Thyroid gland (tissue), 4 donors: ENCODE measurements at places on chromosomes 6 and 20. TPM values are rescaled to one million over a fixed set of nuclear protein-coding genes. Genes with fewer than 3 reads are reported as not detected.

Gene CDH26
- total RNA-seq: 0.56 TPM

Gene ADAM33
- 24.5 TPM for total RNA-seq

Gene NFKBIL1
- total RNA-seq: 26.7 TPM

Gene BANF2
- not detected for total RNA-seq

Gene IYD
- total RNA-seq: 571 TPM

Gene ANKRD66
- not detected for total RNA-seq

Gene COL11A2
- 2.3 TPM for total RNA-seq

Gene FERMT1
- 6.7 TPM for total RNA-seq

- no peaks in the 10 kb centered on the region for H3K36me3 ChIP-seq
- H3K27me3 ChIP-seq: no peaks in the 10 kb centered on the region
- DNase-seq: no peak
Observed at GRCh38 chr6:161901740-161902426, 628.0 kb upstream of the AGPAT4 start.

GRCh38 chr20:24610341-24611115, 141.1 kb downstream of the SYNDIG1 start:
- no peaks in the 10 kb centered on the region for H3K27me3 ChIP-seq
- no peak overlapping the region for H3K4me3 ChIP-seq

DNA sequence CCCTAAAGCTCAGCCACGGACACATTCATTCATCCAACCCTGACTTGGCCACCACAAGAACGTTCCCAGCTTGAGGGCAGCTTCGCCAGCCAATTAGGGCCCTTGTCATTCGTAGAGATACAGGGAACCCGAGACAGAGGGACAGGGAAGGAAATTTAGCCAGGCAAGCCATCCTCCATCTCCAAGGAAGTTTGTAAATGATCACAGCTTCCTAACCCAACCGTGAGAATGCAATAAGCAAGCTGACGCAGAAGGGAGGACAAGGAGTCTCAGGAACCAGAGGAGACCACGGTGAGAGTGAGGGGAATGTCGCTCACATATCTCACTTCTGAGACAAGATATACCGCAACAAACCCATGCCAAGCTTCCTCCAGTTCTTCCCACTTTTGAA, 1.4 kb downstream of the TRAM2 start:
- DNase-seq: no peak
- H3K4me3 ChIP-seq: no peak overlapping the region
- peaks cover 58% of the 10 kb centered on the region for H3K4me1 ChIP-seq

GRCh38 chr6:1952740-1953360, 292.6 kb downstream of the GMDS start:
- no peak for DNase-seq
- H3K36me3 ChIP-seq: no peaks in the 10 kb centered on the region
- H3K4me3 ChIP-seq: no peak overlapping the region
- H3K27ac ChIP-seq: no peak overlapping the region

- no peak overlapping the region for H3K27ac ChIP-seq
- DNase-seq: no peak
- no peaks in the 10 kb centered on the region for H3K4me1 ChIP-seq
Observed at GRCh38 chr20:20571068-20571780, 141.2 kb downstream of the RALGAPA2 start.

DNA sequence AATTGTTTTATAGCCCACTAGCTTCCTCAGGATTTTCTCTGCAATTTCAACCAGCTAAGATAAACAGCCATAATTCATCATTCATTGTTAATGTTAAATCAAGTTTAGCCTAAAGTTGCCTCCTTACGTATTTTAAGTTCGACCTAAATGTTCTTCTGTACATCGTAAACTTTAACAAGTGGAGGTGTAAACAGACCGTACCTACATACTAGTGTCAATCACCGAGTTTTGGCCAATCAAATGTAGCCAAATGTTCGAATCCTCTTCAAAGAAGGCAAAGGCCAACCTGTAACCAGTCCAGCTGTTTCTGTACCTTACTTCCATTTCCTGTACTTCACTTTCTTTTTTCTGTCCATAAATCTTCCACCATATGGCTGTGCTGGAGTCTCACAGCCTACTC, 13.5 kb downstream of the MBOAT1 start:
- no peaks in the 10 kb centered on the region for H3K27me3 ChIP-seq
- H3K4me3 ChIP-seq: no peak overlapping the region
- H3K4me1 ChIP-seq: peaks cover 31% of the 10 kb centered on the region
- no peak overlapping the region for H3K27ac ChIP-seq
- DNase-seq: no peak

DNA sequence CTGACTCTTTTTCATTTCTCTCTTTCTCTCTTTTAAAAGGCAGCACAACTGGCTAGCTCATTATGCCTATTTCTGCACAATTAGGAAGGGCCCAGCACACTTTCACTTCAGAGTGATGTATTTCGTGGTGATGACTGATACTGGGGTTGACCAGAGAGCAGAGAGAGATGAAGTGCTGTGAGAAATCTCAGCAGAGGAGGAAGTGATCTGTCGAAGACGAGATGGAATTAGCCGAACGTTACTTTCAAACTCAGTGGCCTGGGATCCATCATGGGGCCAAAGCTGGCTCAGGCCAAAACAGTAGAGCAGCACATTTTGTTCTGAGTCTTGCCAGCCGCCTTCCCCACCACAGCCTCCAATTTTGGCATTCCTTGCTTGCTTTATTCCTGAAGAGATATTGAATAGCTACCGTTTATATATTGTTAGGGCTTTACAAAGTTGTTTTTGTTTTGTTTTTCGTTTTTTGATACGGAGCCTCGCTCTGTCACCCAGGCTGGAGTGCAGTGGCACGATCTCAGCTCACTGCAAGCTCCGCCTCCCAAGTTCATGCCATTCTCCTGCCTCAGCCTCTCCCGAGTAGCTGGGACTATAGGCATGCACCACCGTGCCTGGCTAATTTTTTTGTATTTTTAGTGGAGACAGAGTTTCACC, 213.2 kb upstream of the ECI2 start:
- no peaks in the 10 kb centered on the region for H3K27me3 ChIP-seq
- no peak overlapping the region for H3K4me3 ChIP-seq
- no peak overlapping the region for H3K27ac ChIP-seq
- DNase-seq: no peak
- peaks cover 20% of the 10 kb centered on the region for H3K4me1 ChIP-seq

- H3K36me3 ChIP-seq: peaks cover 5% of the 10 kb centered on the region
- H3K4me1 ChIP-seq: peaks cover 7% of the 10 kb centered on the region
- no peak for DNase-seq
Observed at GRCh38 chr20:36550790-36551299, 9.5 kb downstream of the MYL9 start.

- H3K4me1 ChIP-seq: no peaks in the 10 kb centered on the region
- H3K27ac ChIP-seq: peak overlapping the region; percentile 97
- peak; percentile 79 for DNase-seq
- peak overlapping the region; percentile 30 for H3K4me3 ChIP-seq
- H3K27me3 ChIP-seq: no peaks in the 10 kb centered on the region
Observed at GRCh38 chr6:26521600-26522391, 16.4 kb upstream of the HMGN4 start.

DNA sequence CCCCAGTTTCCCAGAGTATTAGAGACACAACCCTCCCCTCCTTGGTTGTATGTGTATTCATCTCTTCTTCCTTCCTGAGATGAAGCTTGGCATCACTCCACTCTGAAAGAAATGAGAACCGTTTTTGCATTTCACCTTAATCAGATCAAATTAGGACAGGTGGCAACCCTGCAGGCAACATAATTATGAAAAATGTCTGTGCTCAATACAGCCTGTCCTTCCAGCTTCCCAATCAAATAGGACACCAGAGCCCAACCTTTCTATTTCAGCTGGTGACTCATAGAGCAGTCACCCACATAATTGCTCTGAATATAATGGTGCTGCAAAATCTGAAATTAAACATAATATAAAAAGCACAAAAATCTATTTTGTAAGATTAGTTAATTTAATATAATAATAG, 310.2 kb upstream of the AGPAT4 start:
- H3K27ac ChIP-seq: no peak overlapping the region
- H3K36me3 ChIP-seq: no peaks in the 10 kb centered on the region
- no peak overlapping the region for H3K4me3 ChIP-seq

- DNase-seq: no peak
- no peak overlapping the region for H3K27ac ChIP-seq
- H3K4me3 ChIP-seq: no peak overlapping the region
- peaks cover 18% of the 10 kb centered on the region for H3K4me1 ChIP-seq
Observed at GRCh38 chr20:19528286-19529030, 229.6 kb upstream of the RIN2 start.

DNA sequence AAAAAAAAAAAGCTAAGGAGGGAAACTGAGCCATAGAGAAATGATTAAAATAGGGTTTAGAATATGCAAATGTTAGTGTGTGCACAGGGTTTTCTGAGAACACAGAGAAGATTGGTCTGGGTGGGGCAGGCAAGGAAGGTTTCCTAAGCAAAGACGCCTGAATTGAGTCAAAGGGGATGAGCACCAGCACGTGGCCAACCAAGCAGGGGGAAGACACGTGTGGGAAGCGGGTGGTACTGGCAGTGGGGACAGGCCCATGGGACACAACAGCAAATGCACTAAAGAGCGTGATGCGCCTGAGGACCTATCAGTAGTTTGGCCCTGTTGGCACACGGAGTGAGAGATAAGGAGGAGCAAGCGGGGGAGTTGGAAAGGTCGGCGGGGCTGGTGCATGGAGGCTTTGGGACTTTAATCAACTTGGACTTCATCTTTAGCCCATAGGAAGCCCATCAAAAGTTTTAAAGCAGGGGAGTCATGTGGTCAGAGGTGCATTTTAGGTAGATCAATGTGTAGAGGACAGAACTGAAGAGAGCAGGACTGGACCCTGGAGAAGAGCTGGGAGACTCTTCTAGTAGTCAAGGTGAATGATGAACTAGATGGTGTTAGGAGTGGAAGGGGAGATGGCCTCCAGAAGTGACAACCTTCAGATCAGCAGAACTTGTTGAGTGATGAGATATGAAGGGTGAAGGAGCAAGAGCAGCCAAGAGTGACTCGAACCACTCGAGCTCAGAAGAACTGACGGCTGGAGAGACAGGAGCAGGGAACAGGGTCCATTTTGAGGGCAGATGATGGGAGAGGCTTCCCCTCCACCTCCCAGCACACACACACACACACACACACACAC, 40.2 kb upstream of the MAP3K4 start:
- no peak overlapping the region for H3K27ac ChIP-seq
- no peaks in the 10 kb centered on the region for H3K4me1 ChIP-seq
- no peak overlapping the region for H3K4me3 ChIP-seq

GRCh38 chr20:5991623-5992441, 41.4 kb downstream of the MCM8 start:
- H3K27me3 ChIP-seq: no peaks in the 10 kb centered on the region
- H3K36me3 ChIP-seq: peaks cover 4% of the 10 kb centered on the region
- H3K4me3 ChIP-seq: no peak overlapping the region
- no peak for DNase-seq
- no peak overlapping the region for H3K27ac ChIP-seq
- H3K4me1 ChIP-seq: no peaks in the 10 kb centered on the region

- no peaks in the 10 kb centered on the region for H3K4me1 ChIP-seq
- H3K36me3 ChIP-seq: no peaks in the 10 kb centered on the region
- no peak overlapping the region for H3K27ac ChIP-seq
- no peak overlapping the region for H3K4me3 ChIP-seq
Observed at GRCh38 chr6:9412951-9413559, 977.7 kb upstream of the SLC35B3 start.

- H3K27ac ChIP-seq: no peak overlapping the region
- H3K4me3 ChIP-seq: no peak overlapping the region
- DNase-seq: no peak
- H3K27me3 ChIP-seq: no peaks in the 10 kb centered on the region
Observed at GRCh38 chr6:113048741-113049140, 701.6 kb downstream of the RFPL4B start.

DNA sequence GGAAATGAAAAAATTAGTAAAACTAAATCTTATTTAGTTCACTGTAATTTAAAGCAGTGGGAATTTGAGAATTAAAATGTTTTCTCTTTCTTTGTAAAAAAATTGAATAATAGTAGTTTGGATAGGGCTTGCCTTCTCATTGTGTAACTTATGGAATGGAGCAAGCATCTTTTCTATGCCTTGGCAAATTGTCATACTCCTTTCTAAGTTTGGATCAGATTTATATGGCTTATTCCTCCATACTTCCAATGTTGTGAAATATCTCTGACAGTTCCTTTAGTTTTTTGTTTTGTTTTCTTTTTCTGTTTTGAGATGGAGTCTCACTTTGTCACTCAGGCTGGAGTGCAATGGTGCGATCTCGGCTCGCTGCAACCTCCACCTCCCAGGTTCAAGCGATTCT, 176.4 kb downstream of the SAMD5 start:
- H3K4me1 ChIP-seq: no peaks in the 10 kb centered on the region
- H3K36me3 ChIP-seq: no peaks in the 10 kb centered on the region
- no peaks in the 10 kb centered on the region for H3K27me3 ChIP-seq
- no peak for DNase-seq
- H3K27ac ChIP-seq: no peak overlapping the region

DNA sequence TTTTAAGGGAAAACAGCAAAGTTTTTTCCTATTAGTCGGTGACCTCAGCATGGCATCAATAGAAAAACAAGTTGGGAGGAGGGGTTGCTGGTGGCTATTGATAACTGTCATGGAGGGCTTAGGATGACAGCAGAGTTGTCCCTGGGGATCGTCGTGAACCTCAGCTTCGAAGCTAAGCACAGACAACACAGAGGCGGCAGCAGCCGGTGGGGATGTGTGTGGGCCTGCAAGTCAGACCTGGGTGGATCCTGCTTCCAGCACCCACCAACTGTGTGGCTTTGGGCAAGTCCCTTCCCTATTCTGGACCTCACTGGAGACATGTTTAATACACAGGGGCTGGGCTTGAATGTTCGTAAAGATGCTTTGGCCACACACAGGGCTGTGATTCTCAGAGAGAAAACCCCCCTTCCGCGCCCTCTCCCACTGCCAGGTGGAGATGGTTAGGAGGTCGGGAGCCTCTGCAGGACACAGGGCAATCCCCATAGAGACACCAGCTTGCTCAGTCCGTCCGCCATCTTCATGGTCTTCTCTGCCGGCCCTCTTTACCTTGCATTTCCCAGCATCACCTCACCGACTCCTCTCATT, 83.1 kb upstream of the TOX2 start:
- H3K4me1 ChIP-seq: no peaks in the 10 kb centered on the region
- H3K27ac ChIP-seq: no peak overlapping the region
- H3K27me3 ChIP-seq: no peaks in the 10 kb centered on the region
- no peak for DNase-seq
- no peaks in the 10 kb centered on the region for H3K36me3 ChIP-seq
- no peak overlapping the region for H3K4me3 ChIP-seq

- no peak overlapping the region for H3K27ac ChIP-seq
- no peak overlapping the region for H3K4me3 ChIP-seq
- no peaks in the 10 kb centered on the region for H3K27me3 ChIP-seq
- DNase-seq: no peak
Observed at GRCh38 chr6:143505111-143505510, 6.4 kb downstream of the FUCA2 start.

DNA sequence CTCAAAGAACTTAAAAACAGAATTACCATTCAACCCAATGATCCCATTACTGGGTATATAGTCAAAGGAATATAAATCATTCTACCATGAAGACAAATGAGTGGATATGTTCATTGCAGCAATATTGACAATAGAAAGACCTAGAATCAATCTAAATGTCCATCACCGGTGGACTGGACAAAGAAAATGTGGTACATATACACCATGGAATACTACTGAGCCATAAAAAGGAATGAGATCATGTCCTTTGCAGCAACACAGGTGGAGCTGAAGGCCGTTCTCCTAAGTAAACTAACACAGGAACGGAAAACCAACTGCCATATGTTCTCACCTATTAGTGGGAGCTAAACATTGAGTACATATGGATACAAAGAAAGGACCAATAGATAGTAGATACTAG, 576.7 kb upstream of the CITED2 start:
- no peak overlapping the region for H3K27ac ChIP-seq
- no peak overlapping the region for H3K4me3 ChIP-seq
- no peak for DNase-seq
- H3K27me3 ChIP-seq: no peaks in the 10 kb centered on the region
- no peaks in the 10 kb centered on the region for H3K36me3 ChIP-seq
- no peaks in the 10 kb centered on the region for H3K4me1 ChIP-seq
